NCI-H510A (cell line): ENCODE measurements at places on chromosomes 1 and 21.
A peak's percentile ranks its signal among the peaks of the same experiment; 100 is the strongest.

- DNase-seq: peak; percentile 18
Observed at GRCh38 chr1:13762642-13763041, 62.7 kb downstream of the PRDM2 start.

DNA sequence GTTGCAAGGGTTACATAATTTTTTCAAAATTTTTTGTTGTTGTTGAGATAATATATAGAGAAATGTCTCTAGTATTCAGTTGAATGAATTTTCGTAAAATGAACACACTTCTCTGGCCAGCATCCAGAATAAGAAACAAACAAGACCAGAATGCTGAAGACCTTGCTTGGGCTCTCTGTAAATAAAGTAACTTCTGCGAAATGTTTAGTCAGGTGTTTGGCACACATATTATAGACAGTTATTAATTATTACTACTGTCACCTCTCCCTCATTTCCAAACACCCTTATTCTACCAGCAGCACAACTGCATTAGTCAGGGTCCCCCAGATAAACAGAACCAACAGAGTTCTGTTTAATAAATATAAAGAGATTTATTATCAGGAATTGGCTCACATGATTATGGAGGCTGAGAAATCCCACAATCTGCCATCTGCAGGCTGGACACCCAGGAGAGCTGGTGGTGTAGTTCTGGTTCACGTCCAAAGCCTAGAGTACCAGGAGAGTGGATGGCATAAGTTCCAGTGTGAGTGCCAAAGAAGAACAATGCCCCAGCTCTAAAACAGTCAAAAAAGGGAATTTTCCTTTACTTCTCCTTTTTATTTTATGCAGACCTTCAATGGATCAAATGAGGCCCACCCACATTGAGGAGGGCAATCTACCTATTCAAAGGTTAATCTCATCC, 44.1 kb upstream of the KCND3 start:
- no peak for DNase-seq

DNA sequence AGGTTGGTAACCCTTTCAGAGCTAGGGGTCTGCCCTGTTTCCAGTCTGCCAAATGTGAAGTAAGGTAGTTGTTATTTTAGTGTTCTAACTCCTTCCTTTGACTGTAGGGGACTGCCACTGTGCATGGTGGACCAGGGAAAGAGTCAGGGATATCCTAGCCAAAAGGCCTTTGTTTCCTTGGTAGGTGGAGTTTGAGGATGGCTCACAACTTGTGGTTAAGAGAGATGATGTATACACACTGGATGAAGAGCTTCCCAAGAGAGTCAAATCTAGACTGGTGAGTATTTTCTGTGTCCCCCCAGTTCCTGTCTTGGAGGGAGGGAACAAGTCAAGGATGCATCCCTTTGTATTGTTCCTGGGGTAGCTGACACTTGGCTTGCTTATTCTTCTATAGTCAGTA, 3.5 kb upstream of the ST3GAL3 start:
- DNase-seq: no peak

GRCh38 chr1:167472752-167473521, 45.4 kb downstream of the CD247 start:
- DNase-seq: no peak

DNA sequence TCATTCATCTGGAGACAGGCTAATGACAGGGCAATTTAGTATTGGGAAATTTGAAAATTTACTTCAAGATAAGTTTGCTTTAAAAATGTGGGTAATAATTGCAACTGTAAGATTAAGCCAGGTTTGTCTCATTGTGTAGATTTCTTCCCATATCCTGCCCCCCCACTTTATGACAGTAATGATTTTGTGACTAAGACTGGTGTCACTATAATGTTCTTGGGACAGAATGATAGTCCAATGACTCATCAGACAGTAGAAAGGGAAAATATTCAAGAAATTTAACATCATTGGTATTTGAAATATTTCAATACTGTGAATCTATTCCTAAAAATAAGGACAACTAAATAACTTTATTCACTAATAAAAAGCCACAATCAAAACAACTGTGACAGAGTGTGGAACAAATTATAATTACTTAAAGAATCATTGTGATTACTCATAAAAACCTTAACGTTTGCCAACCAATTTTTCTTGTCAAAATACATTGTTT, 36.7 kb downstream of the FH start:
- DNase-seq: no peak

- DNase-seq: no peak
Observed at GRCh38 chr1:172322219-172323061, 98.0 kb upstream of the C1orf105 start.

DNA sequence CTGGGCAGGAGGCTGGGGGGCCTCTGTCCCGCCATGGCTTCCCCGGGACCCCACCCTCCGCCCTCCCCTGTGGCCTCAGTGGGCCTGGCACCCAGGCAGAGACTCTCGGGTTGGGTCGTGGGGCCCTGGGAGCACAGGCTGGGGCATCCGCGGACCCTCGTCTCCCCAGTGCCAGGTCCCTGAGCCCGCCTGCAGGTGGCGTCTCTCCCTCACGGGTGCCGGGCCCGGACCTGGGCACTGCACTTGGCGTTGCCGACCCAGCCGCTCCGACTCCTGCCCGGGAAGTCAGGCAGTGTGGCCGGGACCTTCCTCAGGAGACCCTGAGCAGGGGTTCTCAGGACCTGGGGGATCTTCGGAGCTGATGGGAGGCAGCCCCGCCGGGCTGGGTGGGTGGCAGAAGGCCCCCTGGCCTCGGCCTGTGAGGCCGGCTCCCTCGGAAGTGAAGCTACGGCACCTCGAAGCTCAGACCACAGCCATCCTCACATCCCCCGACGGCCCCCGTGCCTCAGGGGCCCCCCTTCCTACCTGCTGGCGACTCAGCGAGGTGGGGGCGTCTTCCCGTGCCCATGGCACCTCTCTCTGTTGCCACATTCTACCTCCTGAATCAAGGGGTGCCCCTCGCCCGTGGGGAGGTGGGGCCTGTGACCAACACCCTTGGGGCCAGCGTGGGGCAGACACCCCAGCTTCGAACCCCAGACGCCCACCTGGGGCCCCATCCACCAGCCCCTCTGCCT, 6.4 kb upstream of the C1orf159 start:
- DNase-seq: peak; percentile 92

- no peak for DNase-seq
Observed at GRCh38 chr1:103509250-103509649, 16.2 kb upstream of the RNPC3 start.

DNA sequence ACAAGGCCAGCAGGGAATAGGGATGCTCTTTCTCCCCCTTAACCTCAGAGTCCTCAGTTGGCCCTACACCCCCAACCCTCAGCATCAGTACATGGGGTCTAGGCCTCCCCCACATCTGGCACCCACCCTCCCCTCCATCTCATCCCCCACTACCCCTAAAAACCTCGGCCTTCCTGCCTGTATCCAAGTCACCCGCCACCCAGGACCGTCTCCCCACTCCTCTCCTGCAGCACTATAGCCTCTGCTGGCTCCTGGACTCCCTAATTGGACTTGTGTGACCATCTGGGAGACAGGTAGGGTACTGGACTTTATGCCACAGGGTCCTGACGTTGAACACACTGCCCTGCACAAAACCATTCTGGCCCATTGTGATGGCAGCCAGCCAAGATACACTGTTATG, 6.0 kb downstream of the RSPH1 start:
- DNase-seq: no peak

- no peak for DNase-seq
Observed at GRCh38 chr1:156740237-156740740, 599 bp downstream of the MRPL24 start.

GRCh38 chr1:204989266-204990058, 53.5 kb upstream of the CNTN2 start:
- peak; percentile 17 for DNase-seq

GRCh38 chr1:151990058-151990855, 3.4 kb downstream of the S100A10 start:
- no peak for DNase-seq

GRCh38 chr1:202998836-202999750, 8.1 kb upstream of the TMEM183A start:
- no peak for DNase-seq

- peak; percentile 23 for DNase-seq
Observed at GRCh38 chr1:165152727-165153126, 203.8 kb downstream of the LMX1A start.

GRCh38 chr1:21397813-21398188, 42.1 kb upstream of the NBPF3 start:
- no peak for DNase-seq

GRCh38 chr21:15976807-15977206, 247.0 kb downstream of the USP25 start:
- no peak for DNase-seq

DNA sequence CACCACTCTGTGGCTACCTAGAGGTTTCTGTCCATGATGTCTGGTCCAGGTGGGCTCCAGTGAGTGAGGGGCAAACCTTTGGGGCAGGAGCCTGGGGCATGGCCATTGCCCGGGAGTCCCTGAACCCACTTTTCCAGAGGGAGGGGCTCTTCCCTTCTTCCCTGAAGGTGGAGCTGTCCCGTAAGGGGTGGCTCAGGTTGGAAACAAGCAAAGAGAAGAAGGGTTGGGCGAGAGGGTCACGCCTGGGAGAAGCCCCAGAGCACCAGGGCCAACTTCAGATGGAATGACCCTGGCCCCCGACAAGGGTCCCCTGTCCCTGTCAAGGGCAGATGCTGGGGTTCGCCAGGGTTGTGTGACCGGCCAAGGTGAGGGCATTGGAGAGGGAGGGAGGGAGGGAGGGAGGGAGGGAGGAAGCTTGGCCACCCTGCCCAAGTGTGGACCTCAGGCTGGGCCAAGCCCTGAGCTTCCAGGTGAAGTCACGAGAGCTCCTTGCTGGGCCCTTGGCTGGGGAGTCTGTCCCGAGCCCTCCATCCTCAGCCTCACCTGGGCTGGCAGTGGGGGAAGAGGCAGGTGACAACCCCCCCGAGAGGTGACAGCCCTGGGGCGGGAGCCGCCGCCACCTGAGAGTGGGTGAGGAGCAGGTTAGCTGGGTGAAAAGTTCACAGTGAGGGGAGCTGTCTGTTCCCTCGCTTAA, 69.6 kb downstream of the DHRS3 start:
- DNase-seq: no peak

- DNase-seq: no peak
Observed at GRCh38 chr1:6924891-6925290, 139.6 kb downstream of the CAMTA1 start.

GRCh38 chr1:110548381-110548780, 29.4 kb upstream of the KCNA10 start:
- peak; percentile 19 for DNase-seq

DNA sequence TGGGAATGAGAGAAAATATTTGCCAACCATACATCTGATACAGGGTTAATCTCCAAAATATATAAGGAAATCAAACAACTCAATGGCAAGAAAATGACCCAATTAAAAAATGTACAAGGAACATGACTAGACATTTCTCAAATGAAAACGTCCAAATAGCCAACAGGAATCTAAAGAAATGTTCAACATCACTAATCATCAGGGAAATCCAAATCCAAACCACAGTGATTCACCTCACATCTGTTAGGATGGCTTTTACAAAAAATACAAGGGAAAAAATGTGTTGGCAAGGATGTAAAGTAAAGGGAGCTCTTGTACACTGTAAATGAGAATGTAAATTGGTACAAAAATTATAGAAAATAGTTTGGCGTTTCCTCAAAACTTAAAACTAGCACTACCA, 54.7 kb upstream of the ZRANB2 start:
- DNase-seq: no peak

- DNase-seq: no peak
Observed at GRCh38 chr1:240008298-240008697, 83.4 kb upstream of the FMN2 start.

- DNase-seq: no peak
Observed at GRCh38 chr1:179761846-179762640, 19.0 kb downstream of the FAM163A start.

GRCh38 chr1:182833271-182833670, 5.9 kb upstream of the DHX9 start:
- DNase-seq: no peak

- DNase-seq: no peak
Observed at GRCh38 chr21:35222541-35222941, 173.4 kb upstream of the RUNX1 start.

DNA sequence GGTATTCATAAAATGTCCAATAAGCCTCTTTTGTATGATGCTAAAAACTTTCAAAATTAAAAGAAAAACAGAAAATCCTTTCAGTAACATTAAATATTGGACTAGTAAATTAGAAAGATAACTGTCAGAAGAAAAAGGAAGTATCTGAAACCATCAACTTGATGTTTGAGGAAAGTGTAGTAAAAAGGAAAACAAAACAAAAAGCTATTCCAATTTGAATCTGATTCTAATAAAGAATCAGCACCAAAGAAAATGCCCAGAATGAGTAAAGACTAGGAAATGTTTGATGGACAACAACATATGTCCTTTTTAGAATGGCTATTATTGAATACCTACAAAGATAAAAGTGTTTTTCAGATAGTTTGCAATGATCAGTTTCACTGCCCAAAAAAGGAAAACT, 79.9 kb upstream of the RBM34 start:
- DNase-seq: no peak
